Mucosa of descending colon (tissue), 3 donors: ENCODE measurements at places on chromosomes 5 and 9. TPM values are rescaled to one million over a fixed set of nuclear protein-coding genes. Genes with fewer than 3 reads are reported as not detected.

The CMYA5 gene
- 1.1 TPM for total RNA-seq

- no peak for DNase-seq
These were observed 122.0 kb downstream of the GAS1 start for GRCh38 chr9:86825299-86825698.

- no peak for DNase-seq
These were observed 726.1 kb downstream of the BRINP1 start for GRCh38 chr9:118643118-118643517.

DNA sequence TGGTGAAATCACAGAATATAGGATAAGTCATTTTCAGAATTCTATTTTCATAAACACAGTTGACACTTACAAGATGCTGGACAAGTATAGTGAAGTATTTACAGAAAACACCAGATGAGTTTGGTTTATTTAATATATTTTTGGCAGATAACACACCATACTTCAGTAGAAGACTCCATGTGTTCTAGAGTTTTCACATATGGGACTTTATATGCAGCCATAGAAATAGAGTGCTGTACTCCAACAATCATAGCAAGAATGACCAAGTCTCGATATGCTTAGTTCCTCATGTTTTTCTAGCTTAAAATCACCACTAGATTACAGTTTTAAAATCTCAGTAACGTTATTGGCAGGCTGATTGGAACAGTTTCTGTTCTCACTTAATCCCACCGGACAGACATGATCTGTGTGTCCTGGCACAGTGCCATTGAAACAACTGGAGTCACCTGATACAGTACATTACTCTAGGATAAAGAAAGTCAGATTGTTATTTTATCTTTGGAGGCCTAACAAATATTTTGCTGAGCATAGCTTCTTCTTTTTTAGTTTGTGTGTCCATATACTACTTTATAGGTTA, 45.8 kb upstream of the ERBIN start:
- DNase-seq: no peak

GRCh38 chr5:116514421-116514970, 60.1 kb downstream of the SEMA6A start:
- DNase-seq: no peak

DNA sequence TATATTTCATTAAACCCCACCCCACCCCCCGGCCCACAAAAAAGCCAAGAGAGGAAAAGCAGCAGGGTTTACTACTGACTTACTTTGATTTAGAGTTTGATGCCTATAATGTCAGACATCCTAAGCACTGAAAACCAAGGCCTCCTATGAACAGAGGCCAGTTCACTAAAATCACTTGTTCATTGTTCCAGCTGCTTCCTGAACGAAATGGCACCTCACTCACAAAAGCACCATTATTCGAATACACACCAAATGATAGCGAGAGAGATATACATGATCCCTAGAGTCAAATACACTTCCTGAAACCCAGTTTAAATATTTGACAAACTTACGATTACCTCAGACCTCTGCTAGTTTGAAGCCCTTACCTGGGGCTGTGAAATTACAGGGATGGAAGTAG, 66.6 kb downstream of the LPAR1 start:
- no peak for DNase-seq
